ENCODE measurements at places on chromosomes 16 and 17.

DNA sequence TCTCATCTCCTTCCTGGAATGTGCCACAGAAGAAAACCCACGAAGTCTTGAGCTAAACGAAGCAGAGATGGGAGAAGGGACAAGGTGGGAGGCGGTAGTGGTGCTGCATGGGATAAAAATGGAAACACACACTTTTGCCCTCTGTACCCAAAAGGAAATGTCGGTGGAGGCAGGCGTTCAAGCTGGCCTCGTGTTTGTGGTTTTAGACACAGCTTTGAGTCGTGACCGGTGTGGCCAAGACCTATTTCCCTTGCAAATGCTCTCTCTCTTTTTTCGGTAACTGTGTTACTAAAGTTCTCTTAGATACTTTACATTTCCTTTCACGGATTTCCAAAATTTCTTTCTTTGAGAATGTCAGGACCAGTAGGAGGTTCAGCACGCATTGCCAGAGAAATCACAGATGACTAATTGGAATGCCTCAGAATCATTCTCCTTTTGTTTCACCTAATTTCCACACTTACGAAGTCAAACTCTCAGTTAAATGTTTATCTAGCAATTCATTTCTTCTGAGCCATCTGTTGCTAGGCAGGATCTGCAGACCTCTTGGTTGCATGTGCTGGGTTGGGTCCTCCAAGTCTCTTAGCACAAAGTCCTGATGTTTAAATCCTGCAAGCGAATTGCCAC lies 412.3 kb downstream of the MAF start:
- no peak for DNase-seq

GRCh38 chr17:20934288-20934687 lies 108.5 kb downstream of the USP22 start:
- no peak for DNase-seq

GRCh38 chr17:83004791-83005380 lies 74.5 kb upstream of the METRNL start:
- DNase-seq, result no peak

DNA sequence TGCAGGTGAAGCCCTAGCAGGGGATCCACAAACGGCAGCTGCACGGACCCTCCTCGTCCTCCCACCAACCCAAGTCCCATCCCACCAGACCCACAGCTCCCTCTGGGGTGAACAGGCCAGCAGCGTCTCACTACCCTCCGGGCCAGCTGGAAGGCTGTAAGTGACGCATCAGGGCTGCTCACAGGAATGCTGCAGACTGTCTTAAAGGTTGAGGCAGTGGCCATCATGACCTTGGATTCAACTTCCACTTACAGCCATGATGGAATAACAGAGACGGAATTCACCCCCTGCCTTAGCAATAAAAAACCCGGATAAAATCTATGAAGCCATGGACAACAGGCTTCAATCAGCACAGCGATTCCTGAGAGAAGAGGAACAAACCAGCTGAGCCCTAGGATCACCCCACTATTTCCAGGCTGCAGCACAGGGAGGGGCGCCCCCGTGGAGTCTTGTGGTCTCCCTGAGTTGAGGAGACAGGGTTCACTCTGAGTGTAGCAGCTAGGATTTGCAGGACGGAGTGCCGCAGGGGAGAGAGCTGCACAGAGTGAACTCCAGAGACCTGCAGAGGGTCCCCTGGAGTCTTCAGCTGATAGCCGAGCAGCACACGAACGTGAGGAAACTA lies 10.5 kb downstream of the FAM83G start:
- DNase-seq, result no peak

- DNase-seq, result no peak
Observed at GRCh38 chr17:78734793-78735641, 47.1 kb downstream of the CYTH1 start.

GRCh38 chr17:9998060-9998459 lies 93.0 kb upstream of the RCVRN start:
- DNase-seq, result no peak

DNA sequence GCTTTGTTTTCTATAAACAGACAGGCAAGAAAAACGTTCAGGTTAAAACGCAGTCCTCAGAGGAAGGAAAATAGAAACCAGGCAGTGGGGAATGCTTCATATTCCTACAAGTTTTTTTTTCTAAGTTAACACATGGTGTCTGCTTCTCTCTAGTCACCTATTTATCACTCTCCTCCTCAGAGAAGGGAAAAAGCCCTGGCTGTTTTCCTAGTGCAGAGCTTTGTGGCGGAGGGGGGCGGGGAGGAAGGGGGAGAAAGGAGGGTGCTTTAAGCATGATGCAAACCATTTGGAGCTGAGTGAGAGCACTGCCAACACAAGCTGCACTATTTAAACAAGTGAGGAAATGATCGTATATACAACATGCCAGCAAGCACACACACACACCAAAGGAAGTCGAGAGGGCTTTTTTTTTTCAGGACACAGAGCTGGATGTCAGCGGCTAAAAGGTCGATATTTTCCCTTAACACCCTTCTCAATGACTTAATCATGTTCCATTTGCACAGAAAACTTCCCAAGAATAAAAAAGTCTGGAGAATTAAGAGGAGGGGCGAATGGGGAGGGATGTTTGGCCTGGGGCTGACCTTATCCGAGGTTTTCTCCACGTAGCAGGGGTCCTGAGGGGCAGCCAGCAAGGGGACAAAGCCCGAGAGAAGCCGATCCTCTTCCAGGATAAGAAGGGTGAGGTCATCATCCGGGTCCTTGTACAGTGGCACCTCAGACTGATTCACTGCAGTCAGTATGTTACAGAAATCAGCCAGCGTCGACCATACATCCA lies 117.4 kb downstream of the HIC1 start:
- DNase-seq, result no peak

GRCh38 chr17:49496183-49496866 lies 1.2 kb downstream of the NGFR start:
- peak; percentile 49 for DNase-seq

DNA sequence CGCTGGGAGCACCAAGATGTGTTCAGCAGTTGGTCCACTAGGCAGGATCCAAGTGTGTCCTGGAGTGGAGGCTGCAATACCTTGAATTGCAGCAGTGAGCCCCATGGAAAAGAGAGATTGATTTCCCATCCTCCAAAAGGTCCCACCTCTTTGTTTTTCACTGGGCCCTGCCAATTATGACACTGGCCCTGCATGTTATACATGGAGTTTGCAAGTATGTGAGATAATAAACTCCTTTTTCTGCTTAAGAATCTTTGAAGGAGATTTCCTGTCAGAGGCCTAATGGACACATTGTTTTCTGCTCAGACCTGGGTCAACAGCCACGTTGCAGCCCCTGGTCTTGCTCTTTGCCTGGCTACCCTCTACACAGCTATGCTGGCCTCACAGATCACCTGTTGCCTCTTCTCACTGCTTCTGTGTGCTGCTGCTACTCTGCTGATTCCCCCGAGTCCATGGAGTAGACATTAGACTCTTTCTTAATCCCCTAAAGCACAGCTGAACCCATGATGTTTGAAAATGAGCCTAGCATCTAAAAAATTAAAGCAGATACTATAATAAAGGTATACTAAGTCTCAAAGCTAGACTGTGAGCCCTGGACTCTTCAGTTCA lies 341.9 kb upstream of the CDH11 start:
- DNase-seq, result no peak

- no peak for DNase-seq
Observed at GRCh38 chr17:57655553-57655952, 89.5 kb downstream of the CCDC182 start.

GRCh38 chr16:67942200-67942509 lies 1.8 kb downstream of the LCAT start:
- DNase-seq, result no peak

DNA sequence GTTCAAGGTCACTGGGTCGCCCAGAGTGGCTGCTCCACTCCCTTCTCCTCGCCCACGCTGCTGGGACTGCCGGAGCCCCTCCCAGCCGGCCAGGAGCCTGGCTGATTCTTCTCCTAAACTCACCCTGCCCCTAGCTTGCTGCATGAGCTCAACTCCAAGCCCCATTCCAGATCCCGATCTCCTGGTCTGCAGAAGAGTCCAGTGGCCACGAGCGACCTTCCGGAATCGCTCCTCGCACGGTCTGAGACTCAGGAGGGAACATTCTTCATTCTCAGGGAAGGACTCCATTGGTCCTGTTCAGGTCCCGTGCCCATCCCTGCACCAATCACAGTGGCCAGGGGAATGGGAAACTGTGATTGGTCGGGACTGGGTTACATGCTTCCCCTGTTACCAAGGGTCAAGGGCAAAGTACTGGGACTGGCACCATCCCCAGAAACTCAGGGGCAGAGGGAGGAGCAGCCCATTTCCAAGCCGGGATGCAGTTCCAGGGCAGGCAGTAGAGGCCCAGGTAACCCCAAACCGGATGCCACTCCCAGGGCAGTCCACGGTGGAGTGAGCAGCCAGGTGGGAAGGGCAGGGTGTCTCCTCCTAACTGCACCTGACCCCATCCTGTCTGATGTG lies 24.5 kb upstream of the CIBAR2 start:
- no peak for DNase-seq
